ENCODE measurements at places on chromosomes 4 and X.

DNA sequence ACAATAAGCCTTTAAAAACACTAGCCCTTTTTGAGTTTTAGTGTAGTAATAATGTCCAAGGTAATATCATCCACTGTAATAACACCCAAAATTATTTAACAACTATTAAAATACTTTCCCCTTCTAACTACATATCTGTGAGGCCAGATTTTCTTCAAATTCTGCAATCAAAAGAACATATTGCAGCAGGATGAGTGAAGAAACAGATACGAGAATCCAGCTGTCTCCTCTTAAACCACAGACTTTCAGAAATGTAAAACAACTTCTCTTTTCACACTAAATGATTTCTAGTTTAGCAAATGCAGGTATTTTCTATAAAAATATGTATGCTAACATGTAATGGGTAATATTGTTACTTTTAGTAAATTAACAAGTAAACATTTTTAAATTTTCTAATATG, 148.9 kb downstream of the PRDM5 start:
- no peak for DNase-seq

GRCh38 chr4:108979759-108980158, 216.9 kb upstream of the ETNPPL start:
- DNase-seq, result no peak

GRCh38 chr4:92969650-92970379, 666.0 kb downstream of the GRID2 start:
- DNase-seq, result no peak

DNA sequence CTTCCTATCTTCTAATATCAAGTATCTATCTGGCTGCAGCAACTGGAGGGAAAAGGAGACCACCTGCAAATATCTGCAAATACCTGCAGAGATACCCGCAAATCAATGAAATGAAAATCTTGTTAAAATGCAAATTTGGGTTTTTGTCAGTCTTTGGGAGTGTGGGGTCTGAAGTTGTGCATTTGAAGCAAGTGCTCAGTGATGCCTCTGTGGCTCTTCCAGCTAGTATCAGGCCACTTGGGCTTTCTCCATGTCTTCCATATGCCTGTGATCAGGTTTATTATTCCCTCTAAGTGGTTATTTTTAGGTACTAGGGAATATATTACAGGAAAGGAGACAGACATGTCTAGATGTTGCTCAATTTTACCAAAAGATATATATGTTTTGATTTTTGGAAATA, 880.3 kb downstream of the ADGRL3 start:
- no peak for DNase-seq

DNA sequence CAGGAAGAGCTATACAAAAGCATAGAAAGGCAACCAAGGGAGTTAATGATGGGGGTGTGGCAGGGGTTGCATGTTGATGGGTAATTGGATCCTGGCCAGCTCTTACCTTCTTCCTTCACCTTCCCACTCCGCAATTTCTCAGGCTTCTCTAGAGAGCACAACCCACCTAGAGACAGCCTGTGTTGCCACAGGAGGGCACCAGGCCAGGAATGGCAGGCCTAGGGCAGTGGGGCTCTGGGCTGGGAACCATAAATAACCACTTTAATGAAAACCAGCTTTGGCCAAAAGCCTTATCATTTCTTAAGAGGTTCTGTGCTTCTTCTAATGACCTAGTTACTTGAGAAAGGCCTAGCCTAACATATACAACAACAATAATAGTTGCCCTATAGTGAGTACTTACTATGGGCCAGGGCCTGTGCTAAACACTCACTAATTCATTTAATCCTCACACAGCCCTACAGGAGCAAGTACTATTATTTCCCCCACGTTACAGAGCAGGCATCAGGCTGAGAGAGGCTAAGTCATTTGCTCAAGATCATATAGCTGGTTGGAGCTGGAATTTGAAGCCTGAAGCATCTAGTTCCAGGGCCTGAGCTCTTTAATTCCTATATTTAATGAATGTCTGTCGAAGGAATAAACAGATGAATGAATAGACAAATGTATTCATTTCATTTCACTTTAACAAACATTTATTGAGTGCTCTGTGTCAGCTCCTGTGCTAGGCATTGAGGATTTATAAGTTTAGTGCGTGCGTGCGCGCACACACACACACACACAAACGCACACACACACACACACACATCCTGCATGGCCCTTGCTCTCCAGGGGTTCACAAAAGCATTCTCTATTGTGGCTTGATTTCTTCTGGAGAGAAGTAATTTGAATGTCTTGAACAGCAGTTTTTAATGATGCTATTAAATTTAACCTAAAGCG, 66.8 kb downstream of the RTL9 start:
- no peak for DNase-seq

DNA sequence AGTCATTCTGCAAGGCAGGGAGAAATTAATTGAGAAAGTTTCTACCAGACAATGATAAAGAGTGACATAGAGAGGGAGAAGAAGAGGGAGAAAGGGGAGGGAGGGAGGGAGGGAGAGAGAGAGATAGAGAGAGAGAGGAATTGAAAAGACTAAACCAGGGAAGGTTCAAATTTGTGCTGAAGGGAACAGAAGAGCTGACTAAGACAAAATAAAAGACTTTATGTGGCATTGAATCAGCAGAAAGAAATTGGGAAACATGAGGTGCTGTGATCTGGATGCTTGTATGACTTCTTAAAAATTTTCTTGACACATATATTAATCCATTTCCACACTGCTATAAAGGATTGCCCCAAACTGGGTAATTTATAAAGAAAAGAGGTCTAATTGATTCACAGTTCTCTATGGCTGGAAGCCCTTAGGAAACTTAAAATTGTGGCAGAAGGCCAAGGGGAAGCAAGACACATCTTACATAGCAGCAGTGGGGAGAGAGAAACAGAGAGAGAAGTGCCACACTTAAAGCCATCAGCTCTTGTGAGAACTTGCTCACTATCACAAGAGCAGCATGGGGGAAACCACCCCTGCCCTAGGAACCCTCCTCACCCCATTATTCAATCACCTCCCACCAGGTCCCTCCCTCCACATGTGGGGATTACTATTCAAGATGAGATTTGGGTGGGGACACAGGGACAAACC, 13.5 kb upstream of the CXCL6 start:
- no peak for DNase-seq

- no peak for DNase-seq
Observed at GRCh38 chr4:94766856-94767255, 9.1 kb downstream of the BMPR1B start.

DNA sequence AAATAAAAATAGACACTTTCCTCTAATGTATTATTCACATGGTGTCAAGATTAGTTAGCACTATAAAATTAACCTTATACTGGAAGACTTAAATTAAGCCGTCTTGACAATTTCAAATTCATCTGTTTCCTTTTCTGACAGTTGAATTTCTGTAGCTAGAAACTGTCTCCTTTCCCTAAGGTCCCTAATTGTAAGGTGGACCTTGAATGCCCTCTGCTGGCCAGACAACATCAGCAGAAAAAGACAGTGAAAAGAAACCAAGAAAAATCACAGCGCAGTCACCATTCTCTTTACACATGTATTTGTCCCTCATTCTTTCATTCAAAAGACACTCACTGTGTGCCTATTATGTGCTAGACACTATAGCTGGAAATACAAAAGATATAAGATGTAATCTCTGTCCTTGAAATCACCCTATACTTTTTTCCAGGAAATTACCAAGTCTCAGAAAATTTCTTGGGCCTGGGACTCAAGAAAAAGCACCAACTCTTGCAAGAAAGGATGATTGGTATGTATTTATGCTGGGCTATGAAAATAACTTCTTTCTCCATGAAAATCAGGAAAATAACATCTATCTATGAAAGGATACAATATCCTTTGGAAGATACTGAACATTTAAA, 32.7 kb upstream of the AMBN start:
- DNase-seq, result peak; percentile 42

DNA sequence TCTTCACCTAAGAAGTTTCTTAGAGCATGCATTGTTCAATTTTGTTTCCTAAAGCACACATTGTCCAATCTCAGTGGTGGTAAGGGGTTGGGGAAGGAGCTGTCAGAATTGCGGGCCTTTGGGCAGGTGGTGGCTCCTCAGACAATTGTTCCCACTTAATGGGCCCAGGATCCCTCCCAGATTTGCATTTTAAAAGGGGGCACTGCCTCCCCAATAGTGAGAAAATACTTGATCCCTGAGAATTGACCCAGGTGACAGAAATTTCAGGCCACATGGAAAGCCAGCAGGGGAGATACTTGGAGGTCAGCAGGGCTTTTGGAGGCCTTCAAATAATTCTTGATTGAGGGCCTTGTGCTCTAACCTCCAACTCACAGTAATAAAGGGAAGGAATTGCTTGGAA, 217.1 kb downstream of the ZNF674 start:
- DNase-seq, result no peak

- DNase-seq, result no peak
Observed at GRCh38 chr4:81227138-81227537, 12.1 kb upstream of the PRKG2 start.

- DNase-seq, result no peak
Observed at GRCh38 chr4:113101669-113102068, 52.2 kb downstream of the ANK2 start.

- DNase-seq, result no peak
Observed at GRCh38 chr4:88022289-88022688, 14.9 kb downstream of the PKD2 start.

- no peak for DNase-seq
Observed at GRCh38 chr4:6408263-6408662, 64.2 kb downstream of the PPP2R2C start.

DNA sequence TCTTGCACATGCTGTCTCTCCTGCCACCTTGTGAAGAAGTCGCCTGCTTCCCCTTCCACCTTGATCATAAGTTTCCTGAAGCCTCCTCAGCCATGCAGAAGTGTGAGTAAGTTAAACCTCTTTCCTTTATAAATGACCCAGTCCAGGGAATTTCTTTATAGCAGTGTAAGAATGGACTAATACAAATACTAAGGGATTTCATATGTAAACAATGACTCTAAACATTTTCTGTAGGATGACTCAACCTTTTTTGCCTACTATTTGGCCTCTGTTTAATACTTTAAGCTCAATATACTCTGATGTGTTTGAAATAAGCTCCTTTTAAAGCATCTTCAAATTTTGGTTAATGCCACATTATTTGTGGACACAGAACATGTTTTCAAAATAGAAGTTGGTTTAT, 813.5 kb upstream of the SLIT2 start:
- DNase-seq, result no peak

DNA sequence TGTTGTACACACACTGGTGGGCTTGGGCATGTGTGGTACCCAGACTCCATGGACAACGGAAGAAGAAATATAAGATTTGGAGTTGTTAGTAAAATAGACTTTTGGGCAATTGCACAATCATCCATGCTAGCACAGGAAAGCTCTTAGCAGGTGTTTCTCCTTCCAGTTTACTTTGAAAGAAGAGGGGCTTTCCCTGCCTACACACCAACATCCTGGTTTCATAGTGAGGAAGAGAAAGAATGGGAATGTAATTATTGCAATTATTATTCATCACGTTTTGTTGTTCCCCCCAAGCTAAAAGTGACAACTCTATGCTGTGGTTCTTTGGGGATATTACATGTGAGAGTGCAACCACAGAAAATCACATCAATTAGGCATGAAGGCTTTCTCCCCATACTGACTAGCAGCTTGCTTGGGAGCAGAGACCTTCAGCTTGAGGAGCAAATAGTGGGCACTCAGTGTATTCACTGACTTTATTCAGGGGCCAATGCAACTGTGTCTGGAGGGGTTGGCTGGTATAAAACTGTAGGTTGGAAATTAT, 57.2 kb upstream of the PUDP start:
- no peak for DNase-seq

DNA sequence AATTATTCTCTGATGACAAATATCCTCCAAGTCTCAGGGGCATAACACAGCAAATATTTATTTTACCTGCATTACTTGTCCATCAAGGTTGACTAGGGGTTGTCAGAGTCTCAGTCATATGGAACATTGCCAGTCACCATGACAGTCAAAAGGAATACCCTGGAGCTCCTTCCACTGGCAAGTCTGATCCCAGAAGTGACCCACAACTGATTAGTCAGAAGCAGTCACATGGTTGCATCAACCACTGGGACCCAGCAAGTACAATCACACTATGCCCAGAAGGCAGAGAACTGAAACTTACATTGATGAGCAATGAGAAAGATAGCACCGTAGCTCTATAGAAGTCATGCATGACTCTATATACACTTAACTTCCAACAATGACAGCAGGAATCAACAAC, 41.9 kb upstream of the SOD3 start:
- no peak for DNase-seq

DNA sequence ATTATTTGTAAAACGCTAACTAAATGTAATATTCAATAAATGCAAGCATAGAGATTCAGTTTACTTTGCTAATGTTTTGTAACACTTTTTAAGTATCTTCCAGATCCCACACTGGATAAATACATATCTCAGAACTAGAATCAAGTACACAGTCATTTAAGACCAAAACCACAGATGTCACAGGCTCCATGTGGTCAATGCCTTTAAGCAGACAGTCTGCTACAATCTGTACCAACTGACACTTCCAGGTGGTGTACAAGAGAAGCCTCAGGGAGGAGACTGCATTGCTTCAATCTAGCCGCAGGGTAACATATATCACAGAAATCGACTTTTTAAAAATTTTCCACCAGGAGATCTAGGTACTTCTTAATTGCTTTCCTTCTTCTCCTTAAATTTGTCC, 229.6 kb upstream of the DIAPH2 start:
- no peak for DNase-seq

DNA sequence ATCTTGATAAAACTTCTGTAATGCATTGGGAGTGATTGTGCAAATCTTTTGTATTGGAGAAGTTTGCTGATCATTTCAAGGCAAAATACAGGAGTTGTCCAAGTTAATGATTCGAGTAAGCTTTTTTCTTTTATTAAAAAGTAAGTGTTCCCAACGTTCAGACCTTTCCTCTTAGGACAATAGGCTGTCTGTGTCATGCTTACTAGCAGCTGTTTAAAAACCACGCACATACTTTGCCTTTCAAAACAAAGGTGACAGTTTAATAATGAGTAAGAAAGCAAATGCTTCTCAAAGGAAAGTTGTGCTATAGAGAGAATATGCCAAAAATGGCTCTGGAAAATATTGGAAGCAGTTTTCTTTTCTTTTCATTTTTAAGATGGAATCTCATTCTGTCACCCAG, 11.2 kb downstream of the TRAPPC11 start:
- DNase-seq, result no peak

DNA sequence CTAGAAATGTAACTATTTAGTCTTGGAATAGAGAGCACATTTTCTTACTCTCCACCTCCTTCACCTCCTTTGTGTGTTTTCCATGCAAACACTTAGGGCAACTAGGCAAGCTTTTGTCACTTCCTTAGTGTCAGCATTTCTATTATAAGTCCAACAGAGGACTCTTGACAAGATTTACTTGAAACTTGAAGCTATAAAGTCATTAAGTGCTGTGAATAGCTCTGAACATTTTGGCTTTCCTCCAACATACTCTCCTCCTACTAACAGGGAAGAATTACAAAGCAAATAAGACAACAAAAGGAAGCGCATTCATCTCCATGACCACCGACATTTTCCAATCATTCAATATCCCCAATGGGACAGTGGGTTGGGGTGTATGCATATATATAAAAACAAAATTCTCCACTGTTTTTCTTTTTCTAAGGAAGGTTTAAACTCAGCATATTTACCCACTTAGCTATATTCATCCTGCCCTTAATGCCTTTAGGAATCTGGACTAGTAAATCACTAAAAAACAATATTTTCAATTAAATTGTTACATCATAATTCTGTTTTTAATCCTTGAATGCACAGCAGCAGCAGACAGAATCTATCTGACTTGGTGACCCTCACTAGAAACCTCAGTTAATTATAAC, 264.6 kb downstream of the SNCA start:
- no peak for DNase-seq

Measured in activated T-cell treated with anti-CD3 and anti-CD28 coated beads, Interleukin-2, amount 50 U/mL, for 48 hours (primary cell).